BJ (cell line): ENCODE measurements at places on chromosomes 2 and 18.

DNA sequence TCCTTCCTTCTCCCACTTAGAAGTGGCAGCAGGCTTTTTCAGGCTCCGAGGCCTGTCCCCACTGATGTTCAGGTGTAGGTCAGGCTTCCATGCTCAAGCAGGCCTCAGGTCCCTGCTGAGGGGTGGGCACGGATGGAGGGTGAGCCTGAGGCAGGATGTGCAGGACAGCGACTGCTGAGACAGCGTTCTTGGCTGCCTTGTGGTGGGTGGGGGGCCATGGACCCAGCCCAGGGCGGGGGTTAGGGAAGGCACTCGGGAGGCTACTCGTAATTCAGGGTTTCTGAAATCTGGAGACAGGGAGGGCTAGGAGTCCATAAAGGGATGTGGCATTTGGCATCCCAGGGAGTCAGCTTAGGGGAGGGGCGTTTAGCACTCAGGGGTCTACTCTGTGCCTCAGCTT lies 30.3 kb downstream of the COLEC11 start:
- no peak for DNase-seq

GRCh38 chr18:13440277-13441248 lies 222.0 kb downstream of the LDLRAD4 start:
- DNase-seq: no peak

DNA sequence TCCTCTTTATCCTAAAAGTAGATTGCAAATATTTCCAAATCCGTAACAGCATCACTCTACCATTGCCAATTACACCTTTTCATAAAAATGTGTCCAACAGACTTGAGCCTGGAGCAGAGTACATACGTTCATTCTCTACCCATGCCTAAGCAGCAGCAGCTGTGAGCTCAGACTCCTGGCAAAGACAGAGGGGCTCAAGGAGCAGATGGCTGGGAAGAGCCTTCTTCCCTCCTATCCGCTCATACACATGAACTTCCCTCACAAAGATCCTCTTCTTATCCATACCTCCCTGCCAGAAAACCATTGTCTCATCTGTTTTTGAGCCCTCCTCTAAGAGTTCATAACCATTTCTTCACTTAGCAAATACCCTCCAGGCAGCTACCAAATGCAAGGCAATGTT lies 164.3 kb upstream of the ARL4C start:
- DNase-seq: no peak

GRCh38 chr2:203685789-203686420 lies 20.5 kb upstream of the CD28 start:
- no peak for DNase-seq

GRCh38 chr18:23943104-23943503 lies 71.5 kb upstream of the TTC39C start:
- DNase-seq: no peak

GRCh38 chr18:11027862-11028261 lies 121.5 kb downstream of the PIEZO2 start:
- no peak for DNase-seq

DNA sequence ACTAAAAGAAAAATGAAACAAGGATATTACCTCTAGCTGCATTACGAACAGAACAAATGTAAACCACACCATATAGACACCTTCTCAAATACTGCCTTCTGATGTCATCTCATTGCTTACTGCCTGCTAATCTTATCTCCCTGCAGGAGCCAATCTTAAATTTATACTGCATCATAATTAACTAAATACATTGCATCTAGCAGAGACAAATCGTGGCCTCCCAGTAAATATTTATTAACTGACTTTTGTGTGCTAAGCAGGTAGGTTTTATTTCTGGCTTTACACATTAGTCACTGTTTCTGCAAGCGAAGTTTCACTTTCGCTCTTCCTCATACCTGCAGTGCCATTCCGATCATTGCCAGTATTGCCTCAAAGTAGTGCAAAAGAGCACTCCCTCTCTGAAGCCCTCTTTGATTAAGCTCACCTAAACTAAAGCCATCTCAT lies 67.5 kb downstream of the SPATS2L start:
- DNase-seq: no peak

DNA sequence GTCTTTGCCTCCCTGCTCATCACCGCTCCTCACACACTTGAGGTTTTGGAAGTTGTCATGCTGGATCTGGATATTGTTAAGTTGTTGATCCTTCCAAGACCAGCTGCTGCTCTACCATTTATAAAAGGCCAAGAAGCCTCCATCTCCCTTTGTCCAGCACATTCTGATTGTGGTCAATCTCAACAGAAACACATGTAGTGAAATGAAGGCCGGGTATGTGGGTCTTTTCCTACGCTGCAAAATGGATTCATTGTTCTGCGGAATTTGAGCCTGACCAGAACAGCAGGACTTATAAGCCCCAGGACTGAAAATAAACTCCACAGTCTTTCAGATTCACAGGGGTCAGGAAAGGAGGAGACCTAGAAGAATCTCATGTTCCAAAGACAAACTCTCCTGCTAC lies 238.4 kb downstream of the CMPK2 start:
- DNase-seq: no peak

DNA sequence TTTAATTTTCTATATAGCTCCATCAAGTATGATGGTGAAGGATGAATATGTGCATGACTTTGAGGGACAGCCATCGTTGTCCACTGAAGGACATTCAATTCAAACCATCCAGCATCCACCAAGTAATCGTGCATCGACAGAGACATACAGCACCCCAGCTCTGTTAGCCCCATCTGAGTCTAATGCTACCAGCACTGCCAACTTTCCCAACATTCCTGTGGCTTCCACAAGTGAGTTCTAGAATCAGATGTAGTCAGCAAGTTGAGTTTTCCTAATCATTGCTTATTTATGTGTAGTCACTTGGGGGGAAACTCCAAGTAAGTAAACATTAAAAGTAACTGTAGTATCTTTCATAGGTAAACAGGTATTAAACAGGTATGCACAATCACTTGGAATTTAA lies 24.8 kb downstream of the SMAD4 start:
- DNase-seq: no peak

- no peak for DNase-seq
These were observed 511.9 kb upstream of the NRP2 start for GRCh38 chr2:205170399-205170798.

DNA sequence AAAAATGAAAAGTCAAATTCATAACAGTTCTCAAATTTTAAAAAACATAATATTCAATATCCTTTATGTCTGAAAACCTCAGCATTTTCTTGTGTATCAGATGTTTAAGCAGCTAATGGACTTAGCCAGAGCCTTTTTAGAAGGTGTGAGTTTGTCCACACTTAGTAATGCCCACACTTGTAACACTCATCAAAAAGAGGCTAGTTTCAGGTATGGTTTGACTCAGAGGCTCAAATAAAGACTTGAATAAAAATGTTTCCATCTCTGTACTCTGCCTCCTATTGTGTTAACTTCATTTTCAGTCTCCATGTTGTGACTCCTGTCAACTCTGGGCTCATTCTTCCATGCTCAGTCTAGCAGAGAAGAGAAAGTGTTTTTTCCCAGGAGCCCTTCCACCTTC lies 311.6 kb downstream of the IRS1 start:
- DNase-seq: no peak

GRCh38 chr2:200102971-200103370 lies 147.6 kb downstream of the MAIP1 start:
- DNase-seq: no peak

- no peak for DNase-seq
These were observed 4.2 kb downstream of the SLC66A2 start for GRCh38 chr18:79947054-79947755.

DNA sequence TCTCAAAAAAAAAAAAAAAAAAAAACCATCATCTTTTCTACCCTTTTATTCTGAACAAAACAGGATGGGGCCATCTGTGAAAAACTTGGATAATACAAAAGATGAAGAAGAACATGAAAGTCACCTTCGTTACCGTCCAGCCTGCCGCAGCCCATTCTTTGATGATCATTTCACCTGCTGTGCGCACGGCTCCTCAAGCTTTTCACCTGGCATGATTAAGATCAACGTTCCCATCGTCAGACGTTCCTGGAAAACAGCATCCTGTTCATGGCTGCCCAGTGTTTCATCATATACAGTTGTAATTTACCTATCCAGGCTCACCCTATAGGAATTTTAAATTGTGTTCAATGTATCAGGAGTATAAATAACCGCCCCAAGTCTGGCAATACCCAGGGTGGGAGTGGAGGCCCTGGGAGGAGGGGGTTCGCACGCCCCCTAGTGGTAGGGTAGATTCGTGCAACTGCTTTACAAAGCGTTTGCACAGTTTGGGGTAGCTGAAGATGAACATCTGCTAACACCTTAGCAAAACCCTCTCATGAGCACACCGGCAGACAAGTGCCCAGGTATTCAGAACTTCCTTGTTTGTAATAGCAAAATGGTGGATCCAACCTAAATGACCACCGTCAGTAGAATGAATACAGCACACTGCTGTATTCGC lies 49.0 kb upstream of the GLI2 start:
- DNase-seq: no peak

DNA sequence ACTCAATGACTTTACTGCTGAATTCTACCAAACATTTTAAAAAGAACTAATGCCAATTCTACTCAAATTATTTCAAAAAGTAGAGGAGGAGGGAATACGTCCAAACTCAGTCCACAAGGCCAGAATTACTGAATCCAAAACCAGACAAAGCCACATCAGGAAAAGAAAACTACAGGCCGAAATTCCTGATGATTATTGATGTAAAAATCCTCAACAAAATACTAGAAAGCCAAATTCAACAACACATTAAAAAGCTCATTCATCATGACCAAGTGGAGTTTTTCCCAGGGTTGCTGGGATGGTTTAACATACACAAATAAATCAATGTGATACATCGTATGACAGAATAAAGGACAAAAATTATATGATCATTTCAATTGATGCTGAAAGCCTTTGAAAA lies 103.9 kb upstream of the UBE2E3 start:
- DNase-seq: no peak

- DNase-seq: no peak
These were observed 360.7 kb downstream of the TMX3 start for GRCh38 chr18:68354176-68354575.

DNA sequence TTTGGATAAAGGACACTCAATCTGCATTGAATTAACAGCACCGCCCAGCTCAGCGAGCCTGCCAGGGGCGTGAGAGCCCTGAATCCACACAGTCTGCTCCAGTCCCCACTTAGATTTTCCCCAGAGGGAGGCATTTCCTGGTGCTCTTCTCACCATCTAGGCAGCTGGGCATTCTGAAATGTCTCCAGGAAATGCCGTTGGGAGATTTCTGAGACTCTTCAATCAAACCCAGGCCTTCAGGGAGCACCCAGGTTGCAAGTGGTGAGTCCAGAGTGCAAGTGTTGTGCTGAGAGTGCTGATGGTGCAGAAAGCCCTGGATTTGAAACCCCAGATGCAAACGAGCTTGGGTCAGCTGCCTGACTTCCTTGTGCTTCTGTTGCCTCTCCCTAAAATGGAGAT lies 23.4 kb upstream of the TMEM37 start:
- no peak for DNase-seq

- DNase-seq: no peak
These were observed 261.8 kb downstream of the SPAG16 start for GRCh38 chr2:213545964-213546475.

- no peak for DNase-seq
These were observed 101.6 kb upstream of the HNMT start for GRCh38 chr2:137862651-137863050.

DNA sequence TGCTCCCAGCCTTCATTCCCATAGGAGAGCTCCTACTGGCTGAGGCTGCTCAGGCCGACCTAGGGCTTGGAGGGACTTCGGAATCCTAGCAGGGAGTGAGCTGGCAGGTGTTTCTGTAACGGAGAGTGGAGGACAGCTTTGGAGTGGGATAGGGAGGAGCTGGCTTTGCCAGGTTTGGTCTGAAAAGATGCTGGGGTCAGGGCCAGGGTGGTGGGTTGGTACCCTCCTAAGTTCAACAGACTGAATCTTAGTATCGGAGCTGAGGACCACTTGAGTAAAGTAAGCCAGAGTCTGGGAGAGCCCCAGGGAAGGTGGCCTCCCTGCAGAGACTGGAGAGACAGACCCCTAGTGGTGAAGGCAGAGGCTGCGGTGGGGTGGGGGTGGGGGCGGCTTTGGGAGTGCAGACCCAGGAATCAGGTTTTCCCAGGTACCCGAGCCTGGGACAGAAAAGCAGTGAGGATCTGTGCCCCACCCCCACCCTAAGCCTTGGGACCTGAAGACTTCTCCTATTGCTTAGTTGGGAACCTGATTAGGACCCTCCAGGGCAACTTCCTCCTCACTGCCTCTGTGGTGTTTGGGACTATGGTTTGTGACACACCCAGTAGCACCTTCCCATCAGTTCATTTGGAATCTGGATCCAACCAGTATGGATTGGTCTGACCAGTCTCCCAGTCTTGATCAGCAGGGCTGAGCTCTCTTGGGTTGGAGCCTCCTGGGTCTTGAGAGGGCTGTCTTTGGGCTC lies 3.0 kb downstream of the CNNM4 start:
- DNase-seq: no peak

DNA sequence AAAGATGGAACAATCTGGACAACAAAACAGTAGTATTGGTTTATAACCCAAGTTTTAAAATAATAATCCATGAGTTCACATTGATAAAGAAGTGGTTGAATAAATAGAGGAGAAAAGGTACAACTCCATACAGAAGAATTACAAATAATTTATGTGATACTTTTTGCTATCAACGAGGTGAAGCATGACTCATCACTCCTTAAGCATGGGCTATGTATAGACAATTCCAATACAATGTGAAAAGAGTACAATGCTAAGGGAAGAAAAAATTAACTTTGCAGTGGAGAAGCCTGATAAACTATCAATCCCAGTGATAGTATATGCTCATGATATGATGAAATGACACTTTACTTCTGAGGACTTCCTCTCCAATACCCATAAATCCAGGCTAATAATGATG lies 312.9 kb downstream of the GULP1 start:
- no peak for DNase-seq

- DNase-seq: no peak
These were observed 4.4 kb upstream of the ATG16L1 start for GRCh38 chr2:233247116-233247515.

DNA sequence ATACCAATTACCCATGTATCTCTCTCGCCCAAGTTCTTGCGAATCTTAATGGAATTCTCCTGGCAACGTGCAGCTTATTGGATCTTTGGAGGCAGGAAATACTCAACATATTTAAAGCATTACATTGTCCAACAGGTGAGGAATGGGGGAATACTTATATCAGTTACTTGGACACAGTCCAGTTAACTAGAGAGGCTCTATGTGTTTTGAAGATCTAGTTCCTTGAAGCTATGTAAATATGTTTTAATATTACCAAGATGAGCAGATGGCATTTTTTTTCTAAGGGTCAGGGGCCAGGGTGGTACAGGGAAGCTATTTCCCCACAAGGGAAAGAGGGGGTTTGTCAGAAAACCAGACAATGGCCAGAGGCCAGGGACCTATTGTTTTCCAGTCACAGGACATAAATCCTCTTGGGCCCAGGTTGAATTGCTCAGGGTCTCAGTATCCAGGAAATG lies 26.8 kb upstream of the MC5R start:
- DNase-seq: no peak

GRCh38 chr2:144505245-144505831 lies 14.6 kb downstream of the ZEB2 start:
- DNase-seq: no peak

- DNase-seq: no peak
These were observed 25.1 kb upstream of the GPR17 start for GRCh38 chr2:127620866-127621265.
